Substantia nigra (tissue), 51 donors: ENCODE measurements at places on chromosomes 6 and 20.

- DNase-seq = no peak
Observed at GRCh38 chr6:142292166-142292924, 9.5 kb upstream of the ADGRG6 start.

DNA sequence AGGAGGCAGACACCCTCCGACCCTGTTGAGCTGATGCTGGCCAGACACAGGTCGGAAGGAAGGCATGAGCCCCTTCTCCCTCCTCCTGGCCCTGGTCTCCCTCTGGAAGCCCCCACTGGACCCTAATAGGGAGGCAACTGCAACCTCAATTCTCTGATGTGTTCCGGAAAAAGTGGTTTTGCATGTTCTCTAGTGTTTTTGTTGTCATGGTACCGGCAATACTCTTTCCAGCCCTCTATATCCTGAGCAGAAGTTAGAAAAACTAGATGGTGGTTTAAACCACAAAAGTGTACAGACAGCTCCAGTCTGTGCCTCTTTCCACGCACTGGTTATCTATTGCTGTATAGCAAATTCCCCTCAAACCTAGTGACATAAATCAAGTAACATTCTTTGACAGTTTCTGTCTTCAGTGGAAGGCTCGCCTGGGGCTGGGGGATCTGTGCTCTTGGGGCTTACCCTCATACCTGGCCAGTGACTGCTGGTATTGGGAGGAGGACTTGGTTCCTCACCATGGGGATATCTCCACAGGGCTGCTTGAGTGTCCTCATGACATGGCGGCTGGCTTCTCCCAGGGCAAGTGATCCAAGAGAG lies 37.0 kb downstream of the SYTL3 start:
- DNase-seq = no peak

DNA sequence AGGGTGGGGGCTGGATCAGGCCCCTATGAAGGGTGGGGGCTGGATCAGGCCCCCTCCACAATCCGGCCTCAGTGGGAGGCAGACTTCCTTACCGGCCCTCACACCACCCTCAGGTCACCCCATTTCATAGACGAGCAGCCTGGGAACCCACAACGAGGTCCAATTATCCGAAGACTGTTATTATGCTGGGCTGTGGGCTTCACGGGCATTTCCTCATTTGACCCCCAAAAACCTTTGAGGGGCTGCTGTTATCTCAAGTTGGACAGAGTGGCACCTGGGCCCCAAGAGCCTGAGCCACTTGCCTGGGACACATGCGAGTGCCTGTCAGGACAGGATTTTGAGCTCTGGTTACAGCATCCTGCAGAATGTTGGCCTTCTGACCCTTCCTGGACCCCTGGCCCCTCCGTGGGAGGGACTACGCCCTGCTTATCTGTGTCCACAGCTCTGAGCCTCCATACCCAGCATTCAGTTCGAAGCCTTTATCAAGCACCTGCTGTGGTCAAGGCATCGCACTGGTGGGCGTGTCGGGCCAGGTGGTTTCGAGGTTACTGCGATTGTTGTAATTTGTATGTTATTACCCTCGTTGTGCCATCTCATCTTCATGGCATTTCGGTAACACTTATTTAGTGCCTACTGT lies 34.5 kb upstream of the PCMTD2 start:
- DNase-seq = no peak

- no peak for DNase-seq
Observed at GRCh38 chr6:11272491-11273192, 40.2 kb upstream of the NEDD9 start.

- no peak for DNase-seq
Observed at GRCh38 chr6:37725957-37726356, 28.3 kb upstream of the MDGA1 start.

GRCh38 chr20:40294747-40295146 lies 394.3 kb downstream of the MAFB start:
- no peak for DNase-seq

DNA sequence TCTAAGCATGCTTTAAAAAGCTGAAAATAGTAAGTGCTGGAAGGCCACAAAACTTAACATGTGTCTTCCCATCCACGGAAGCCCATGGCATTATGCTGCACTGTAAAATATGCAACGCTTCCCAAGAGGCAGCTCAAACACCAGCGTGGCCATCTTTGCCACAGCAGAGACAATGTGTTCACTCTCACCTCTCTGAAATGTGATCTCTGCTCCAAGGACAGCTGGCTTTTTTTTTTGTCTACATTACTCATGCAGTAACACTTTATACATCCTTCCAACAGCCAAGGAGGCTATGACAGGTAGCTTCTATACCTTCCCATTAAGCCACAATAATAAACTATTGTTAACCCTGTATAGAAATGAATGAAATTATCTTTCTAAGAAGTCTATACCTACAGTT lies 49.2 kb downstream of the BLOC1S5 start:
- no peak for DNase-seq

DNA sequence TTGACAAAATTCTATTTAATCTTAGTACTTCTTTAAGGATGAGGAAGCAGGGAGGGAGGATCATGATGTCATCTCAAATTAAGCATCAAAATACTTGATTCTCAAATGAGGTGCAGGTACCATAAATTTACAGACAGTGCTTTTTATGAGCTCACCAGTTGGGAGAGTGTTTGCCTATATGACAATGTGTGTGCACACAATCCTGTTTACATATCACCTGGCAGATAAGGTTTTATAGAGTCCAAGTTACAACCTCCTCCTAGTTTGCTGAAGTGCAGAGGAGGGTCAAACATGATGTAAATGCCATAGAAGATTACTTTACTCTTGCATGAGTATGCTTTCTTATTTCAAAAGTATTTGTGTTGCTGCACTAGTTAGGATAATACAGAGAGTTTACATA lies 6.4 kb downstream of the ATXN1 start:
- no peak for DNase-seq

DNA sequence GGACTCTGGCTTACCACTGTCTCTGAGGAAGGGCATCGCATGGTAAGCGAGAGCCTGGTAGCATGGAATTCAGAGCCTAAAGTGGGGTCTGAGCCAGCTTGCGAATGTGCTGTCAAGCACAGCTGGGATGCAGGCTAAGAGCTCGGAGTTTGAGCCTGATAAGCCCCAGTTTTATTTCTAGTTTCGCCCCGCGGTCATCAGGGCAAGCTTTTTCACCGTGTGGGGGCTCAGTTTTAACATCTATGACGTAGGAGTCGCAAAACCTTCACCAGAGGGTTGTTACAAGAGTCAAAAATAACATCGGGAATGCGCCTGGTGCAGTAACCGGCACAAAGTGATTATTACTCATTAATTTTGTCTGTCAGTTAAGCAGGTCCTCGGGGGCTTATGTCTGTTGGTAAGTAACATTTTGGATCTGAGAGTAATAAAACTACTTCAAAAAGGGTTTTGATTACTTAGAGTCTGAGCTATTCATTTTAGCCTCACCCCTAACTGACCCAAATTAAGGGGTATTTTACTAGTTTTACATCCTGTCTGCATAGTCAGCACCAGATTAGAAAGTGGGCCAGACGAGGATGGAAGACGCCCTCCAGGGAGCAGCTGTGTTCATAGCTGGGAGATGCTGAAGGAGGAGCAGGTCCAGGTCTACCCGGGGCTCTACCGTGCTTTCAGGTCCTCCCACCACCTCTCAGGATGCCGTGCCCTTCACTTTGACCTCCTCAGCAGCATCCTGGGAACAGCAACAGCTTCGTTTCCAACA lies 29.7 kb downstream of the SLC22A23 start:
- DNase-seq = no peak

- DNase-seq = no peak
Observed at GRCh38 chr6:141956046-141956761, 176.5 kb upstream of the GJE1 start.

DNA sequence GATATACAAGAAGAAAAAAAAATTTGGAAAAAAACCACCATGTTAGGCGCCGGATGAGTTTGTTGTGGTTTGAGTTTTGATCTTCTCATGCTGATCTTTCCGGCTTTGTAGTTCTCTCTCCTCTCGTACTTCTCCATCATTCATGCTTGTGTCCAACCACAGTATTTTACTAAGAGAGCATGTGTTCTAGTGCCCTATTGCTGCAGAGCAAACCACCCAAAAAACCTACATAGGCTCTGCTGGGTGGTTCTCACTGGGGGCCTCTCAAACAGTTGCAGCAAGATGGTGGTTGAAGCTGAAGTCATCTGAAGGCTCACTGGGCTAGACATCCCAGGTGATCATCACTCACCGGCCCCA lies 404.2 kb downstream of the PLCB1 start:
- DNase-seq = no peak

- no peak for DNase-seq
Observed at GRCh38 chr6:168937054-168937453, 316.6 kb downstream of the THBS2 start.

- DNase-seq = no peak
Observed at GRCh38 chr20:18858816-18859215, 45.2 kb downstream of the SCP2D1 start.
